AG04450 (cell line): ENCODE measurements at places on chromosomes 7 and 10.
A peak's percentile ranks its signal among the peaks of the same experiment; 100 is the strongest.

DNA sequence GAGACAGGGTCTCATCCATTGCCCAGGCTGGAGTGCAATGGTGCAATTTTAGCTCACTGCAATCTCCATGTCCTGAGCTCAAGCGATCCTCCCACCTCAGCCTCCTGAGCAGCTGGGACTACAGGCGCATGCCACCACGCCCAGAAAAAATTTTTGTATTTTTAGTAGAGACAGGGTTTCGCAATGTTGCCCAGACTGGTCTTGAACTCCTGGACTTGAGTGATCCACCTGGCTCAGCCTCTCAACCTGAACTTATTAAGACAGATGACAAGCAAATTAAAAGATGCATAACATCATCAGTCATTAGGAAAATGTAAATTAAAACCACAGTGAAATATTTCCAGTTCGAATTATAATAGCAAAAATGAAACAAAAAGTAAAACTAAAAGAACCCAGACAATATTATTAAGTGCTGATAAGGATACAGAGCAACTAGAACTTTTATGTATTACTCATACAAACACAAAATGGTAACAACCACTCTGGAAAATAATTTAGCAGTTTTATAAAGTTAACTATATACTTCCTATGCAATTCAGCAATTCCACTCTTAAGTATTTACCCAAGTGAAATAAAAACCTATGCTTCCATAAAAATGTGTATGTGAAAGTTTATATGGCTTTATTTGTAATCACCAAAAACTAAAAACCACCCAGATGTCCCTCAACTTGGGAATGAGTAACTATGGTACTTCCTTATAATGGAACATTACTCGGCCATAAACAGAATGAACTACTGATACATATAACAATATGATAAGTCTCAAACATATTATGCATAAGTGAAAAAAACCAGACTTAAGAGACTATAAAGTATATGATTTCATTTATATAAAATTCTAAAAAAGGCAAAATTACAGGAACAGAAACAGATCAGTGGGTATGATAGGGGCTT lies 15.3 kb downstream of the ZFAND4 start:
- no peak for DNase-seq

DNA sequence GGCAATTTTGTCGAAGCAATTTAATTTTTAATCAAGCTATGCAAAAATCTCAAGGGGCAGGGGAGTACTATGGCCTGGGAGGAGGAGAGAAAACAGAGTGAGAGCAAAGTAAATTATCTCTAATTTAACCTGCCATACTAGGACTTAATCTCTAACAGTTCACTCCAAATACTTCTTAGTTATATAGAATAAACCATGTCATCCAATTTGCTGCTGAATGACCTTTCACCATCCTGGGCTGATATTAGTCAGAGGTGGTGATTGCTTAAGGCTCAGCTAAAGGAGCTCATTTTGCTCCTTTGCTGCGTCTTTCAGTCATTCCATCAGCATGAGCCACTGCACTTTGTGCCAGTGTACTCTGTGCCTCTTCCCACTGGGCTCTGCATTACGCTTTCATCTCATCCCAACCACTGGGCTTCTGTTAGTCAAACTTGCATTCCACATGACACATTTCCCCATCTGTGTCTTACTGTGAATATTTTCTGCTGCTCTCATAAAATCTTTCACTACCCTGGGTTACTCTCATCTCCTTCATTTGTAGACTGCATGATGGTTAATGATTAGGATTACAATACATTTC lies 84.3 kb downstream of the CD36 start:
- peak; percentile 99 for DNase-seq

DNA sequence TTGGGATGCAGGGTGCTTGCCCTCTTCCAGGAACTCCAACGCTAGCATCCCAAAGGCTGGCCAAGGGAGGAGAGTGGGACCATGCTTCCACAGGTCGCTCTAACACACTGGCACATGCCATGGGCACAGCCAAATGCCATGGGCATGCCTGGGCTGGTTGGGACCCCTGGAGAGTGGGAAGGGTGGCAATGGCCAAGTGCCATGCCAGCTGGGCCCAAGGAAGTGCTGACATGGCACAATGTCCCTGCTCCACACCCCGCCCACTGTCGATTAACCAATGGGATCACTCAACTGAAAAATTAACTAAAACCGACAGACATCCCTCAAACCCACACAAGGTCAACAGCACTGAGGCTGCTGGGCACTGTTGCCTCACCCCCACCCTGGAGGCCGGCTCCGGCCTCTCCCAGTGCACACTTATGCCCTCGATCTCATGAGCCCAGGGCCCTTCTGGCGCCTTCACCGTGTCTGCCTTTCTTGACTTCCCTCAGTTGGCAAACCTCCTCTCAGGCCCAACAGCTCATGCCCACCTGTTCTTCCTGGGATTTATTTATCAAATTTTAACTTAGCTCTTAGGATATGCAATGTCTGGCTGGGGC lies 83.4 kb downstream of the GOLGA7B start:
- no peak for DNase-seq

- no peak for DNase-seq
Observed at GRCh38 chr10:7301006-7301778, 109.6 kb downstream of the SFMBT2 start.

GRCh38 chr7:131010717-131011431 lies 276.9 kb upstream of the KLF14 start:
- no peak for DNase-seq

GRCh38 chr10:1287487-1287886 lies 231.3 kb downstream of the WDR37 start:
- DNase-seq: no peak

GRCh38 chr10:24405635-24406034 lies 196.7 kb downstream of the KIAA1217 start:
- no peak for DNase-seq

DNA sequence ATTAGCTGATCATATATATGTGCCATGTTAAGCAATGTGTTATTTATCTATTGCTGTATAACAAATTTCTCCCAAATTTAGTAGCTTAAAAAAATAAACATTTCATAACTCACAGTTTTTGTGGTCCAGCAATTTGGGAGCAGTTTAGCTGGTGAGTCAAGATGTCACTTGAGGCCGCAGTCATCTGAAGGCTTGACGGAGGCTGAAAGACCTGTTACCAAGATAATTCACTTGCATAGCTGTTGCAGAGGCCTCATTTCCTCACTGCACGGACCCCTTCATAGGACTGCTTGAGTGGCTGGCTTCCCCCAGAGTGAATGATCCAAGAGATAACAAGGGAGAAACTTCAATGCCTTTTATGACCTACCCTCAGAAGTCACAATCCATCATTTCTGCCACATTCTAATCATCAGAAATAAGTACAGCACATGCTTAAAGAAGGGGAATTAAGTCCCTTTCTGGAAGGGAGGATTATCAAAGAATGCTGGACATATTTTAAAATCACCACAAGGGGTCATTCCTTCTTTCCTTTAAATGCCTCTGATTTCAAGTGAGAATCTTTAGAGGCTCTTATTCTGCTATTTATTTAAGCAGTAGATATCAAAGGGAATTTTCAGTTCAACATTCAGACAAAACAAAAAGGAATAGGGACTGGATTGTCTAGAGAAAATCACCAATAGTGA lies 10.5 kb upstream of the SRPK2 start:
- no peak for DNase-seq

DNA sequence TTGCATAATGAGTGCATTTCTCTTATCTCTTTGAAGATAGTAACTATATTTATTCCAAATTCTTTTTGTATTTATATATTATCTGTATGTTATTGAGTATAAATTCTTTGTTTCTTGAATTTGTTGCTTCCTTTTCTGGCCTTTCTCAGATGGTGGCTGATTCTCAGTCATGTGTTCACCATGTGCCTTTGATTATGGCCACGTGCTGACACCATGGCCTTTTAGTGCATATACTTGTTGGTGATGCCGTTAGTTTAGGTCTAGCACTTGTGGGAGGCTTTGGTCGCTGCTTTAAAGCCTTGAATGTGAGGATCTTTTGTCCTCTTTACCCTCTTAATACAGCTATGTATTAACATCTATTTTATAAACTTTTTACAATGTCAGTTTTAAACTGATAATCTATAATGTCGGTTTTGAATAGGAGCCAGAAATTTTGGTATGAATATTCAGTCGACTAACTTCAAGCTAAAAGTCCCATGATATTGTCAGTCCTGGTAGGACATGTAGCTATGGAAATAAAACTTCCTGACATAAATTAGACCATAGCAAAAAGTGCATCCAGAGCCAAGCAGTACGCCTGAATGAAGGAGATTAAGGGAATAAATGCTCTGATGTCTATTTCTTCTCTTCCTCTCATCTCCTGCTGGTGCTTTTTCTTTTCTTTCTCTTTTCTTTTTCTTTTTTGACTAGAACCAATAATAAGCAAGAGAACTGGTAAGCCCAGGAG lies 130.3 kb downstream of the GNAI1 start:
- DNase-seq: no peak

GRCh38 chr7:140489026-140489359 lies 9.7 kb upstream of the MKRN1 start:
- DNase-seq: no peak

GRCh38 chr10:14665304-14665703 lies 109.4 kb downstream of the FAM107B start:
- no peak for DNase-seq

- no peak for DNase-seq
Observed at GRCh38 chr7:67788669-67789068, 792.0 kb downstream of the TYW1 start.

DNA sequence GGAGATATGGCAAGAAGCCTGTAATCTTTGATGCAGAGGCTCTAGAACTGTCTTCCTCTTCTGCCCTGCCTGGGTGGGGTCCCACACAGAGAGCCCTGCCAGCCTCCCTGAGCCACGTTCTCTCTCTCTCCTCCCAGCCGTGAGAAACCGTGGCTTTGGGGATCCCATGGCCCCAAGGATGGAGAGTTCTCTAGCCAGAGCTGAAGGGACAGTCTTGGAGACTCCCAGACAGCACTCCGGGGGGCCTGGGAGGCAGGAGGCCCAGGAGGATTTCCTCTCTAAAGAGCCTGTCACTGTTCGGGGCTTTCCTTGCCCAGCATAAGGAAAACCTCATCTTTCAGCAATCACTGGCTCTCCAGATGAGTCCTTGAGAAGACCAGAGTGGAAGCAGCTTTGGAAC lies 227.1 kb downstream of the ARHGAP12 start:
- no peak for DNase-seq

GRCh38 chr7:148537435-148537834 lies 53.1 kb upstream of the C7orf33 start:
- DNase-seq: no peak

DNA sequence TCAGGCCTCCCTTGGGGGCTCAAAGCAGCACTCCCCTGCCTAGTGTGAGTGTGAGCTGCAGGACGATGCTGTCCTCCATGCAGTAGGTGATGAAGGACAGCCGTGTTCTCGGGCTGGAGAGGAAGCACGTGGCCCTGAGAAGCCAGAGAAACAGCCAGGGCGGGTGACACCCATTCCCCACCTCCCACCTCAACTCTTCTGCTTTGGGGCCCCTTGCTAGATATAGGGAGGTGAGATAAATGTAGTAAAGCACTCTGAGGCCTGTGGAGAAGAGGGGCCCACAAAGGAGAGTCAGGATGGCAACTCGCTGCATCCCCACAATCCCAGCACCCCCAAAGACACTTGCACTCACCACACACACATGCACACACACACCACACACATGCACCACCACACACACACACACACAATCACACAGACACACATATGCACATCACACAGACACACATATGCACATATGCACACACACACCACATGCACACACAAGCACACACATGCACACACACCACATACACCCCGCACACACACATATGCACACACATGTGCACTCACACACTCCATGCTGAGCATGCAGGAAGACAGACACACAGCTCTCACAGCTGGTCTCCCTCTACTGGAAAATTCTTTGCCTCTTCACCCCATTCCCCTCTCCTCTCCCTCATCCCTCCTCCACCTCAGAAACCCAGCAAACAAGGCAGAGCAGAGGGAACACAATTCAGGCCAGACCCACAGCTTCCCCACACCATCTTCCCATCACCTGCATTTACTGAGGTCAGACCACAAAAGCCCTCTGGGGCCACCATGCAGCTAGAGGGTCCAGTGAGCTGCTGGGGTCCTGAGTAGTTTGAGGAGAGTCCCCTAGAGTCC lies 30.5 kb downstream of the ANXA8 start:
- DNase-seq: no peak

DNA sequence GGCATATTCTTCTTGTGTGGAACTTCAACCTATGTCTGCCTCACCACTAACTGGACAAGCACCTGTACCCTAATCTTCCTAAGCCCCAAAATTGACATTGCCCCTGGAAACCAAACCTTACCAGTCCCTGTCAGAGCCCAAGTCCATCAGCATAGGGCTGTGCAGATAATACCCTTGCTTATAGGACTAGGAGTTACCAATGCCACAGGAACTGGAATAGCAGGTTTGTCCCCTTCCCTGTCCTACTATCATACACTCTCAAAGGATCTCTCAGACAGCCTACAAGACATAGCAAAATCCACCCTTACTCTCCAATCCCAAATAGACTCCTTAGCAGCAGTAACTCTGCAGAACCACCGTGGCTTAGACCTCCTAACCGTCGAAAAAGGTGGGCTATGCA lies 19.8 kb downstream of the ZNF107 start:
- no peak for DNase-seq

- no peak for DNase-seq
Observed at GRCh38 chr10:126101736-126102135, 205.4 kb downstream of the FANK1 start.

GRCh38 chr10:68434657-68435056 lies 27.6 kb upstream of the RUFY2 start:
- DNase-seq: no peak

- DNase-seq: no peak
Observed at GRCh38 chr7:24419511-24419910, 135.5 kb downstream of the NPY start.

DNA sequence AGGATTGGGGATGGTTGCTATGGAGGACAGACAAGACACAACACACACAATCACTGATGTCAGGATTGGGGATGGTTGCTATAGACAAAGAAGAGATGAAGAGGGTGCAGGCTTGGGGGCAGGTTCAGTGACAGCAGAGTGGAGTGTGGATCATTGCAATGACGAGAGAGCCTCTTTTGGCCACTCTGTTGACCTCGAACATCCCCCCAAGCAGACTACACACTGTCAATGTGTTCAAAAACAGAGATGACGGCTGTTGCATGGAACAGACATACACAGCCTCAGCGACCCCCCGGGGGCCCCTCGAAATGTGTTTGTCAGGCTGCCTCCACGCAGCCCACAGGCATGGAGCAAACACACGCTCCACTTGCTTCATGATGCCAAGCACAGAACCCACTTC lies 133.0 kb downstream of the PTPRN2 start:
- DNase-seq: no peak
